Activated T-cell treated with anti-CD3 and anti-CD28 coated beads, Interleukin-2, amount 50 U/mL, for 4 hours (primary cell): ENCODE measurements at places on chromosomes 2 and 18. TPM values are rescaled to one million over a fixed set of nuclear protein-coding genes. Genes with fewer than 3 reads are reported as not detected.

DNA sequence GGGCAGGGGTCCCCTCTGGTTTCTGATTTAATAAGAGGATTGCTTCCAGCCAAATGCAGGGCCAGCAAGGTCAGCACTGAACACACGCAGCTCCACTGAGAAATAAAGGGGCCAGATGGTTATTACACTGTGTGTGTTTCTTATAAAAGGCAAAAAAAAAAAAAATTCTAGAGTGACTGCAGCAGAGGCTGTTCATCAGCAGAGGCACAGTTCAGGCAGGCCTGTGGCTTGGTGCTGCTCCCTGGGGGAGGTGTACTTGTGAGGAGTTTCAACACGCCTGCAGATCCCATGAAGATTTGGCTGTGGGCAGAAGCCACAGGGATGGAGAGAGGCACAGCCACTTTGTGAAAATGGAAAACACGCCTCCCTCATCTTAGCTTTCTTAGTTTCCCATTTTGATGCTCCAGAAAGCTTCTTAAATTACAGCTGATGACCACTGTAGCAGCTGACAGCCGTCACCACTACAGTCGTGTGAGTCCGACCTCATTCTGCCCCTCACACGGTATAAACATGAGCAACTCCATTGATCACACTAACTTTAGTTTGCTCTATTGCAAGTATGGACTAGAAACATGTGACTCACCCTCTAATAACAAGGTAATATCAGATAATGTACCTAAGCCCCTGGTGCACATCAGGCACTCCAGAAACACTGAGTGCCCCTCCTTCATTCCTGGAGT, 726.5 kb upstream of the RAB6C start:
- DNase-seq, result no peak

ADCYAP1 gene
- not detected for total RNA-seq

POTEI gene
- not detected for total RNA-seq

LGALSL gene
- 0.73 TPM for total RNA-seq

MARCO gene
- total RNA-seq, result 0.56 TPM

- DNase-seq, result no peak
Measured at GRCh38 chr2:163778045-163778781, 42.4 kb upstream of the FIGN start.

GRCh38 chr18:59760212-59760611, 63.0 kb upstream of the CCBE1 start:
- no peak for DNase-seq

DNA sequence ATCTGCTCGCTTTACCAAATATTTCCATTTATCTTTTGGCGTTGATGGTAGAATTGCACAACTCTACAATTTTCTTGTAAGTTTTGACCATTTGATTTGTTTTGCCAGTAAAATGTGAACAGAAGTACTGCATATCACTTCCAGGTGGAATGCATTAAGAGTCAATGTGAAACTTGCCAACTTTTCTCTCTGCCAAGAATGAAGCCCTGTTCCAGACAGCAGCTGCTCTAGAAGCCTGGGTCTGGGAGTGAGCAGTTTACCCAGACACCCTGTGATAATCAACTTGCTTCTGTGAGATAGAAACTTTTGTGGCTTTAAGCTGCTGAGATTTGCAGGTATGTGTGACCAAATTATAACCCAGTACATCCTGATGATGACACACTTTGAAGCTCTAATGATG, 115.9 kb upstream of the SYT4 start:
- no peak for DNase-seq
